ENCODE measurements at places on chromosomes 3 and 15.

DNA sequence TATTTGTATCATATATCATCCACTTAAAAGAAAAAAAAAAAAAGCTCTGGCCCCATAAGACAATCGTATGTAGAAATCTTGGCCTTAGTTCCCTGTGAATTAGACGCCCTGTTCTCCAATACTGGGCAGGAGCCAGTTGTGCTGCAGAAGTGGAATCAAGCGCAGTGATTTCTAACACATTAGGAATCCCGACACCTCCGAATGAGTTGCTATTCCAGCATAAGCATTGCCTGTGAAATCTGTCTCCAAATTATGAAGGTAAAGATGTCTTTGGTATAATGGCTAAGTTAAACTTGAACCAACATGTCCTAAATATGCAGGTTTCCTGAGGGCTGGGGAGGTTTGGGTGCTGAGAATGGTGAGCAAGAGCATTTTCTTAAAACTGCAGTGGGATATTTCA, 199.4 kb upstream of the ARRDC4 start:
- DNase-seq = no peak

DNA sequence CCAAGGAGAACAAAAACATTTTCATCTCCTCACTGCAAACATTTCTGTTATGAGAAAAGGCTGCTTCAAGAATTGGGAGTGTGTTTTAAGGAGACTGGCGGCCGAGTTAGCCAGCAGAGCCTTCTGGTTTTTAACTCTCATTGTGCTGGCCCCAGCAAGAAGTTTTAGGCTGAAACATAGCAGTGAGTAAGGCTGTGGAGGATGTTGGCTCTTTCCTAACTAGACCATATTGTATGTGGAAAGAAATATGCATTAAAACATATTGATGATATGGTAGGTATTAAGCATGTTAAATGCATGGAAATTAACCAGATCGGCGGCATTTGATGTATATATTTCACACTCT, 90.7 kb downstream of the TIGIT start:
- DNase-seq = no peak

DNA sequence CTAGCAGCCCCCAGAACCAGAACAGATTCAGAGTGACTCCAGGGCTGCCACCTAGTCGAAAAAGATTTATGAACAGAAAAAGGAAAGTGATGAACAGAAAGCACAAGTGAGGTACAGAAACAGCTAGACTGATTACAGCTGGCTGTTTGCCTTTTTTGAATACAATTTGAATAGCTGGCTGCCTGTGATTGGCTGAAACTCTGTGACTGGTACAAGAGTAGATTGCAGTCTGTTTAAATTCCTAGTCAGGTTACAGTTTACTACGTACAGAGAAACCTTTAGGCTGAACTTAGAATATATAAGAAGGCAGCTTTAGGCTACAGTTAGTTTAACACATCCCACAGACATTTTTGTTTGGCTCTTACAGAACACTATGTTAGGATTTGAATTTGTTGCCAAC, 10.0 kb downstream of the CCDC13 start:
- DNase-seq = no peak

DNA sequence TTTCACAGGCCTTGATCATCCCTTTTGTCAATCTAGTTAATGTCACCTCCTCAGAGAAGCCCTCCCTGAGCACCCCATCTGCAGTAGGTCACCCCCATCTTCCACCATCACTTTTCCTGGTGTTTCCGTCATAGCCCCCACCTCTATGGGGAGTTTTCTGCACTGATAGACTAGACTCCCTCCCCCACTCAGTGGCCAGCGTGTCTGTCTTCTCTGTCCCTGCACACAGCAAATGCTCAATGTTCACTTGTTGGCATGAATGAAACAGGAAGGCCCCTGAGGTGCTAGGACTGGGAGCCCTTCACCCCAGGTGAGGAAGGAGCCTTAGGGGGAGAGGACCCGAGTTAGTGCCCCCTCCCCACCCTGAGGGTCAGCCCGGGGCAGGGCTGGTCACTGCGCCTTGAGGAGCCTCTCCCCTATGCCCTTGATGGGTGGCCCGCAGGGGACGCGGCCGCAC, 15.8 kb upstream of the FANCD2 start:
- DNase-seq = no peak

DNA sequence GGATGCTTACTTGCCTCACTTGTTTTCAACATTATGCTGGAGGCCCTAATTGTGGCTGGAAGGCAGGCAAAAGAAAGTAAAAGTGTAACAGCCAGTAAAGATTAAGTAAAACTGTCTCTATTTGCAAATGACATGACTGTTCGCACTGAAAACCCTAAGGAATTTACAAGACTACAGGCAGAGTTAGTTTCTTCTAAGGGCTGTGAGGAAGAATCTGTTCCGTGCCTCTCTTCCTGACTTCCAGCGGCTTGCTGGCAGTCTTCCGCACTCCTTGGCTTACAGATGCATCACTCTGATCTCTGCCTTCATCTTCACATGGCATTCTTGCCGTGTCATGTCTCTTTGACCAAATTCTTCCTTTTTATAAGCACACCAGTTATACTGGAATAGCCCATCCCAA, 86.1 kb downstream of the DLG1 start:
- no peak for DNase-seq

GRCh38 chr15:90647326-90647725, 69.8 kb upstream of the BLM start:
- no peak for DNase-seq

DNA sequence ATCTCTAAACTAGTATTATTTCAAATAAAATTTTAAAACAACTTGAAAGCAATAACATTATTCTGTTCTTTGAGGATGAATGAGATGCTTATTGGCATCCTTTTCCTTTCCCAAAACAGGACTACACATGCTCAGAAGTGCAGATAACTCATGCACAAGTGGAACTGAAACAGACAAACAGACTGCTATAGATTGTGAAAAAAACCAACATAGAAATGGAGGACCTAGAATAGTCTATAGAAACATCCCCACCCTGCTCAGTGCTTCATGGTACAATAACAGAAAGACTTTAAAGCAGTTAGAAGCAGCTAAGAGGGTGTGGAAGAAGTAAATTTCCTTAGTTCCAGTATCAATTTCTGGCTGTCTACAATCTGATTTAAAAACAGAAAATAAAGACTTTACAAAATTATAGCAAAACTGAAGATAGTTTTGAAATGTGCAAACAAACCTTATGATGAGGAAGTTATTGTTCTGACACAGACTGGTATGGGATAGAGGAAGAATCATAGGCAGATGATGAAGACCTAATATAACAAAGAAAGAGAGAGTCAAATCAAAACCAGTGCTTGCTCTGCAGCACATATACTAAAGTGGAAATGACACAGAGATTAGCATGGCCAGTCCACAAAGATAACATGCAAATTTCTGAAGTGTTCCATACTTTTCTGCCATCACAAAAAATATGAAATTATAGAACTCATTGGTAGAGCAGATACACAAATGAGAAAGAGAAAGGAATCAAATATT, 1025.4 kb downstream of the SQOR start:
- no peak for DNase-seq

DNA sequence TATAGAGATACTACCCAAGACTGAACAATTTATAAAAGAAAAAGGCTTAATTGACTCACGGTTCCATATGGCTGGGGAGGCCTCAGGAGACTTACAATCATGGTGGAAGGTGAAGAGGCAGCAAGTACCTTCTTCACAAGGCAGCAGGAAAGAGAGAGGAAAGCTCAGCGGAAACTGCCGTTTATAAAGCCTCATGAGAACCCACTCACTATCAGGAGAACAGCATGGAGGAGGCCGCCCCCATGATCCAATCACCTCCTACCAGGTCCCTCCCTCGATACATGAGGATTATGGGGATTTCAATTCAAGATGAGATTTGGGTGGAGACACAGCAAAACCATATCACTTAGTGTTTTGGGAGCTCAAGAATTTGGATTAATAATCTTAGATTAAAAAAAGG, 240.2 kb downstream of the UACA start:
- no peak for DNase-seq

- no peak for DNase-seq
Measured at GRCh38 chr3:110413266-110413665, 658.4 kb upstream of the NECTIN3 start.

GRCh38 chr3:41405466-41405865, 206.2 kb downstream of the CTNNB1 start:
- DNase-seq = no peak

- DNase-seq = no peak
Measured at GRCh38 chr3:83320726-83321125, 1559.3 kb upstream of the GBE1 start.

GRCh38 chr3:43187836-43188479, 82.1 kb upstream of the POMGNT2 start:
- no peak for DNase-seq

DNA sequence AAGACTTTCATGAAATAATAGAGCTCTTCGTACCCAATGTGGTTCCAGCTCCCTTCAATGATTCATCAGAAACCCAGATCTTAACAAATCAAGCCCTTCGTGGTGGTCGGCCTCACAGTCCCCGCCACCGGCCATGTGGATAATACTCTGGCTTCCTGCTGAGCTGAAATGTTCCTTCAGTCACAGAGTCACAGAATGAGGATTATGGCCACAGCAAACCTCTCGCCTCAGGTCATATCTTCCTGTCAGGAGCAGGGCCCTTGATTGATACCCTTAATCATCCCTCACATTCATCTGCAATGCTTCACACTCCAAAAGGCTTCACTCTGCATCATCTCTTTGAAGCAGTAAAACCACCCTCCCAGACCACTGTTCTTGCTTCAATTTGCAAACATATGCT, 452.6 kb downstream of the OCA2 start:
- no peak for DNase-seq

DNA sequence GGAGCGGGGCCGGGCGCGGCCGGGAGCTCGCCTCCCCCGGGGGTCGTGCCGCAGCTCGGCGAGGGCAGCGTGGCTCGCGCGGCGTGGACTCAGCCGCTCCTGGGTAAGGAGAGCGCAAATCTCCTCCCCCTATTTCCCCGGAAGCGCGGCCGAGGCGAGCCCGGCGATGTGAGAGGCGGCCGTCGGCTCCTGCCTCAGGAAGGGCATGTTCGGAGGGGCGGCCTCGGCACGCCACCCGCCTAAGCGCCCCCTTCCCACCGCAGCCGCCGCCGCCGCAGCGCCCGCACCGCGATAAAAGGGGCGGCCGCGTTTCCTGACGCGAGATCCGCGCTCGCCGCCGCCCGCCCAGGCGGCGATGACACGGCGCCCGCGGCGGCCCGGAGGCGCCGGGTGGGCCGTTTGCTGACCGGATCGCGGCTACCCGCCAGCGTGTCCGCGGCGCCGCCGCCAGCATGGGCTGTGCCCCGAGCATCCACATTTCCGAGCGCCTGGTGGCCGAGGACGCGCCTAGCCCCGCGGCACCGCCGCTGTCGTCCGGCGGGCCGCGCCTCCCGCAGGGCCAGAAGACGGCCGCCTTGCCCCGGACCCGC, at the start of gene PDE8A:
Gene PDE8A (plus strand): TSS at position 146 of the 590 bp plus-strand sequence. CDS start 307 bp downstream, at position 453.
- DNase-seq = no peak

- DNase-seq = no peak
Measured at GRCh38 chr3:131981323-131981722, 53.5 kb downstream of the CPNE4 start.

GRCh38 chr3:976006-976405, 116.8 kb upstream of the CNTN6 start:
- no peak for DNase-seq

DNA sequence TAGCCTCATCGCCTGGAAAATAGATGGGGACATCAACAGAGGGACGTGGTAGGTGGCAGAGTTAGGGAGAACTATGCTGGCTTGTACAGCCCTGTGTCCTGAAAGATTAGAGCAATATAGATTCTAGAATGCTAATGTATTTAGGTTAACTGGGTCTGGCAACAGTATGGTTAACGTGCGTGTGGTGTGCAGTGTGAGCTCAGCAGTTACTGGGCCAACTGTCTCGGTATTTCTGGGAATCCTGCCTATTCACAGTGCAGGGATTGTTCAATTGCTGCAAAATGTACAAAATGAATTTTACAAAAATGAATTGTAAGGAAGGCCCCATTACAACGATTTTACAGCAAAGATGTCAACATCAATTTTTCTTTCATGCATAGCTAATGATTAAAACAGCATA, 20.6 kb downstream of the MEIS2 start:
- no peak for DNase-seq

- no peak for DNase-seq
Measured at GRCh38 chr3:66095295-66096001, 56.7 kb upstream of the MAGI1 start.

- no peak for DNase-seq
Measured at GRCh38 chr3:58012302-58012701, 4.1 kb downstream of the FLNB start.

GRCh38 chr15:82931221-82931620, 21.3 kb downstream of the HOMER2 start:
- DNase-seq = no peak

DNA sequence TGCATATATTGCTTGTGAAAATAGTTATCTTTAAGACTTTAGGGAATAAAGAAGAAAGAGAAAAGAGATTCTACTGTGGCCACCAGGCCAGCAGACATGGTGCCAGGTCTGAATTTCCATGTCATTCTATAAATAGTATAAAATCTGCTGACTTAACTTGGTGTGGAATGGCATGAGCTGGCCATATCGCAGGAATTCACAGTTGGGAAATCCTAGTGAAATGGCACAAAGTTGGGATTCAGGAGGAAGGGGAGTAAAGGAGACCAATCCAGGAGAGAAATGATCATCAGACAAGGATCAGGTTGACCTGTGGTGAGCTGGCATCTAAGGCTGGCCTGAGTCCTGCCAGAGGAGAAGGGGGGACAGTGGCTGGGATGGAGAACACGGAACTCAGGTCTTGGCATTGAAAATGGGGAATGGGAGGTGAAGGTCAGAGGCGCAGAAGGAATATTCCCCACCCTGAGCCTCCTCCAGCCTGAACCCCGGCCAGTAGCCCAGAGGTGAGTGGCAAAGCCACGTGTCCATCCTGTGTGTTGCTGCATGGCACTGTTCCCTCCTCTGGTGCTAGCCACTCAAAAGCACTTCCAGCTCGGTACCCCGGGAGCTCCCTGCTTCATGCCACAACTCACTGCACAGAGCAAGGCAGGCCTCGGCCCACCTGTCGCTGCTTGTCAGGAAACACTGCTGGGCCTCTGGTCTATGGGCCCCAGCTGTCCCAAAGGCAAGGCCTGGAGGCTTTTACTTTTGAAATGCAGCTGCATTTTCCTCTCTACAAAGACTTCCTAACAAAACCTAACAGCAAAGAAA, 51.4 kb downstream of the SSUH2 start:
- DNase-seq = no peak

DNA sequence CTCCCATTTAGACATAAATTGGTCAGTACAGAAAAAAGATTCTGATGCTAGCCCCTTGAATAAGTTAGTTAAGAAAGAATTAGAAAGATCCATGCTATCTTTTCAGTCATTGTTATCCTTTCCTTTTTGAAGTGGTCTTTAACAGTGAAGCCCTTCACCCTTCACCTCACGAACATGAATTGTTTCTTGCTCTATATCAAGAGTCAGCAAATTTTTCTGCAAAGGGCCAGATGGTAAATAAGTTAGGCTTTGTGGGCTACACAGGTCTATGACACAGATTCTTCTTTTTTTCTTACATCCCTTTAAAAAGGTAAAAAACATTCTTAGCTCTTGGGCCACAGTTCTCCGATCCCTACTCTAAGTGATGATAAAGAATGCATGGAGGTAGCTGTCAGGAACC, 74.9 kb downstream of the DMXL2 start:
- DNase-seq = no peak

- no peak for DNase-seq
Measured at GRCh38 chr3:61960976-61961375, 399.6 kb downstream of the PTPRG start.

GRCh38 chr3:71881732-71882131, 96.8 kb upstream of the PROK2 start:
- DNase-seq = no peak

All from stimulated activated CD4-positive, alpha-beta T cell treated with anti-CD3 and anti-CD28 coated beads, Interleukin-15, amount 100 ng/mL, for 48 hours (primary cell).